Activated naive CD4-positive, alpha-beta T cell treated with Interleukin-2 at 50 U/mL for 16 hours (primary cell): ENCODE measurements at places on chromosomes 1 and 21.

DNA sequence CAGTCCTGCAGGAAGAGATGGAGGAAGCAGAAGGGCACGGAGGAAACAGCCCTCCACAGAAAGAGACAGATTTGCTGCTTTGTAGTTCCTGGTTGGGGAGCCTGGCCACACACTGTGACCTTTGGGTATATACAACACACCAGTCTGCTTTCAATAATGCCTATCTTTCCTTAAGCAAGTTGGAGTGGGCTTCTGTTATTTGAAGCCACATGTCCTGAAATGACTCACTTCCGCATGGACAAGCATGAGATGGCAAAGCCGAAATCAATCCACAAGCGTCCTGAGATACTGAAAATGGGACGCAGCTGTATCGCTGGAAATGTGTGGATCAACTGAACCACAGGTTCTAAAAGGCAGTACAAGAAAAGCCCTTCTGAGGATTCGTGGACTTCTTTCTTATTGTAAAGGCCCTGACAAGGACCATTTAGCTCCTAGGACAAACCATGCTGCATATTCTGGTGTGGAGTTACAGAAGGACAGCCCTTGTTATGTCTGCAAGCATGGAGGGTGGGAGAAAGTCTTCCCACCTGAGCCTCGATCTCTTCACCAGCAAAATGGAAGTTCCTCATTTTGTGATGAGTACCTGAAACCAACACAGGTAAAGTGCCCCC, 22.7 kb upstream of the FHAD1 start:
- DNase-seq, result no peak

DNA sequence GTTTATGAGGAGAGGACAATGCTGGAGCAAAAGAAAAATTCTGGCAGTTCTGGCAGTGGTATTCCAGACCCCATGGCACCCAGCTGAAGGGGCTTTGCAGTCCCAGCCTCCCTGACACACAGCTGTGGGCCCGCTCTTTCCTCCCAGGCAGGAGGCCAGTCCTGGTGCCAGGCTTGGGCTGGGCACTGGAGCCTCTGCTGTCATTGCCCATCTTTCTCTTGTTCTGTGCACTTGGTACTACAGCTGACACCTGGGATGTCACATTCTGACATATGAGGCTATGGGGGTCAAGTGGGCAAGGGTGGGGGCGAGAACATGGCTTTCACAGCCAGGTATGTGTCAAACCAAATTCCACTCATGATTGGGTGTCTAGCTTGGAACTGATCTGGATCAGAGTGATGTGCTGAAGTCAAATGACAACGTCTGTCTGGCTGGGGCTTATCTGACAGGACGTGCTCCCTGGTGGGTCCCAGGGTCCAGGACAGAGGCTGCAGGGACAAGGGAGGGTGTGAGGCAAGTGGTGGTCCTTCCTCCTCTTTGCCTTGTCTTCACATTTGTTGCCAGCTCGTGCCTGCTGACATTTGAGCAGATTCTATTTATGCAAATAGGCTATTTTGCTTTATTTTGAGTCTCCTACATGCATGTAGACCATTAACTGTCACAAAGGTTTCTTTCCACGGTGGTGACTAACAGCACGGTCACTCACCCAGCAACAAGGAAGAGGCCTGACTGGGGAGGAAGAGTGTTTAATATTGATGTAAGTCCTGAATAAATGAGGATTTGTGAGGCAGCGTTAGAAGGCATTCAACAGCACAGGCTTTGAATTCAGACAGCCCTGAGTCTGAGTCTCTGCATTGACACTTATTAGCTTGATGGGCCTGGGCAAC, 336.3 kb downstream of the PBX1 start:
- DNase-seq, result no peak

GRCh38 chr1:48659801-48660200, 116.9 kb downstream of the BEND5 start:
- DNase-seq, result no peak

DNA sequence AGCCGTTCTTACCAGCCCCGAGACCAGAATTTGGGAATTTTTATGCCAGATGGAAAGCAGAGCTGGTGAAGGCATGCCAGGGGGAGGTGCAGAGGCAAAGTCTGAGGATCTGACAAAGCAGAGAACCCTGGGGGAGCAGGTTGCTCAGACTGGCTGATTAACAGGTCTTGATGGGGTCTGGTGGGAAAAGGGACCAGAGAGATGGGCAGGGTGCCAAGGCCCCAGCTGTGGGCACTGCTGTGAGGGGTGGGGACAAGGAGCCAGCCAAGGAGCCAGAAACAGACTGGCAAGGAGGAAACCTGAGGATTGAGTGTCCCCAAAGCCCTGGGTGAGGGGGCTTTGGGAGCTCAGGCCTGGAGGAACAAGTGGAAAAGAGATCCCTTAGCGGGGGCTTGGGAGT, 21.4 kb downstream of the RPS6KA1 start:
- no peak for DNase-seq

GRCh38 chr1:164647211-164647610, 88.2 kb downstream of the PBX1 start:
- DNase-seq, result no peak

- DNase-seq, result peak; percentile 77
Observed at GRCh38 chr1:151993734-151994496, at the start of gene S100A10. Gene S100A10 (minus strand): TSS chr1:151993859. CDS start chr1:151986230, 7,629 bp downstream.

DNA sequence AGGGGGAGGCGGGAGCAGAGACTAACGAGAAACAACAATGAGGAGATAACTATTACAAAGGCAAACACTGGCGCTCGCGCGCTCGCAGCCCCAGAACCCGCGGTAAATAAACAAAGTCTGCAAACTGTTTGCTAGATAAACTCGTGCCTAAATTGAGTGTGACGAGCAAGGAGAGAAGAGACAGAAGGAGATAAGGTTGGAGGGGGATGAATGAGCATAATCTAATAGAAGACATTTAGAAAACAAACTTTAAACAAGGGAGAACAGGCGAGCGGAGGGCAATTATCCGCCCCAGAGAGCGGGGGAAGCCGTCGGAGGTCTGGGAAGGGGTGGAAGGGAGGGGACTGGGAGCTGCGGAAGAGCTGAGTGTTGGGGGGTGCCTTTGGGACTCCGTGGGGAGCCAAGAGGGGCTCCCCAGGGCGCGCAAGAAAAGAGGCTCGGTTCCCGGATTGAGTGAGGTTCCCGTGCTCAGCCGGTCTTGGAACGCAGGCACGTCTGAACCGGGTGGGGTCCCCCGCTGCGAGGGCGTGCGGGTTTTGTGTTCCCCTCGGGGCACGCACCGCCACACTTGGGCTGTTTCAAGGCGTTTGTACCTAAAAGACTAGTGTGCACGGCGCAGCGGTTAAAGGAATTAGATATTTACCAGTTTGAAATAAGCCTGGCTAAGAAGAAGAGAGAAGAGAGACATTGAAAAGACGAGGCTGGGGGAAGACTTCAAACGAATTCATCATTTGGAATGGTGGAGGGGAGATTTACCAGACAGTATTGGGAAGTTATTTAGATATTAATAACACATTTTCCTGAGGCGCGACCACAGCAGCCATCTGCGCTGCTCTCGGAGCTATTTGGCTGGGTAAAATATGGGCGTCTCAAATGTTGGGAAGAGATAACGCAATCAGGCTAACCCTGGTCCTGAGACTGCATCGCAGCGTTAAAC, 10.6 kb downstream of the PAX7 start:
- no peak for DNase-seq

DNA sequence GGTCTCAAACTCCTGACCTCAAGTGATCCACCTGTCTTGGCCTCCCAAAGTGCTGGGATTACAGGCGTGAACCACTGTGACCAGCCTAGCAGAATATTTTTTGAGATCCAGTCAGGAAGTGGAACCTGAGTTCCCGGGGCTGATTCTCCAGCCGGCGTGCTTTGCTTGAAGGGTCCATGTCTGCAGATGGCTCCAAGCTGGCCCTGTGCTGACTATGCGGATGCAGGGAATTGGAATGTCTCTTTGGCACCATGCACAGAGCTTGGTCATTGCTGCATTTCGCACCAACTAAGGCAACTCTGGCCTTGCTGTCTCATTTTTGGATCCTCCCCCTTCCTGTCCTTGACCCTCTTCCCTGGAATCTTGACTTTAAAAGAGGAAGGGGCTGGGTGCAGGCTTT, 28.1 kb downstream of the ARHGEF10L start:
- DNase-seq, result no peak

DNA sequence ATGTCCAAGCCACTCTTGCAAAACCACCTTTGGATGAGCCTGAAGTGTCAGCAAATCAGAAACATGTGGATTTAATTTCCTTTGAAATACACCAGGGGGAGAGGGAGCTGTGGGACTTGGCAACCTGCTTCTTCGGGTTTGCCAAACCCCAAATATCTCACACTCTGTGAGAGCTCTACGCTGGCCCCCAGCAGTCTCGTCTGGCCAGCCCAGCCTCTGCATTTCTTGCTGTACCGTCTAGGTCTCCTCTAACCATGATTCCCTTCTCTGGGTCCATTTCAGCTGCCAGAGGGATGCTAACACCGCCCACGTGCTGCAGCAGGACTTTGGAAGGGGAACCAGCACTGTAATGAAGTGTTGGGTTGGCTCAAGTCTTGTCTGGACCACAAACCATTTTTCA, 114.6 kb downstream of the MRPS6 start:
- DNase-seq, result no peak

- no peak for DNase-seq
Observed at GRCh38 chr1:119093721-119094120, 46.7 kb downstream of the WARS2 start.

DNA sequence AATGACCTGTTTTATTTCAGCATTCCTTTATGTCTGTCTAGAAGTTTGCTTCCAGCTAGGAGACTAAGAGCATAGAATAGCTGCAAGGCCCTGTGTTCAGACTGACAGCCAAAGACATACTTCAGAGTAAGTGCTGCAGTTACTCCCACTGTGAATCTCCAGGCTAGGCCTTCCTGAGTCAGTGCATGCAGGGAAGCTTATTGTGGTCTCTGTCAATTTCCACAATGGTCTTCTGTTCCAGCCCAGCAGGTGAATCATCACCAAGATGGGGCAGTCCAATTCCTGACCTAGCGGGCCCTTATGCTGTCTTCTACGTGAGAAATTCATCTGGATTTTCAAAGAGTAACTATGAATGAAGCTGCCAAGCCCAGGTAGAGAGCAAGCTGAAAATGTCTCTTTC, 146.3 kb upstream of the C8B start:
- DNase-seq, result no peak

DNA sequence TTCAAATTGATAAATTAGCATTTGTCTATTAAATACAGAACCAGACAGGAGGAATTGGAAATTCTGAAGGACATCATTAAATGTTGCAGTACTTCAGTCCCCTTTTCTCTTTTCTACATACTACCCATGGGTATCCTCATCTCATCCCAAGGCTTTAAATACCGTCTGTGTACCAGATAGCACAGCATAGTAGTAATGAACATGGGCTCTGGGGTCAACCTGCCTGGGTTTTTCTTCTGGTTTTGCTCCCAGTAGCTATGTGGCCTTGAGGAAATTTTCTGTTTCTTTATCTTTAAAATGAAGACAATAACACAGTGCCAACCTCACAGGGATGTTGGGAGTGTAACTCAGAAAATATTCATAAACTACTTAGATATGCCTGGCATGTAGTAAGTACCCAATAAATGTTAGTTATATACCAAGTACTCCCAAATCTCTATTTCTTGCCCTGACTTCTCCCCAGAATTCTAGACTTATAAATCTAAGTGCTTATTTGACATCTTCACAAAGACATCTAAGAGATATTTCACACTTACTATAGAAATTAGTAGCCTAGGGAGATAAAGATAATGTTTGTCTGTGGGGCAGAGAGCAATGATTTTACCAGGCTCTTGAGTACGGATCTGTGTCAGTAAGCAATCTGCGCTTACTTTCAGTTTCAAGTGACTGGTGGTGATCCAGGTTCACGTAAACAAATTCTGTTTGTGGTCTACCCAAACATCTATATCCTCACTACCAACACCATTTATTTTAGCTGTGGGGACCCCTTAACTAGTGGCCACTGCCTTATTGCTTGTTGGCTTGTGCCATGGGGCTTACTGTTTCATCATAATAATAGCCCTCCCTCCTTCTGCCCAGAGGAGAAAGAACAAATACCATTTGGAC, 37.3 kb downstream of the VANGL2 start:
- no peak for DNase-seq

GRCh38 chr1:55252942-55253589, 37.9 kb upstream of the USP24 start:
- no peak for DNase-seq

DNA sequence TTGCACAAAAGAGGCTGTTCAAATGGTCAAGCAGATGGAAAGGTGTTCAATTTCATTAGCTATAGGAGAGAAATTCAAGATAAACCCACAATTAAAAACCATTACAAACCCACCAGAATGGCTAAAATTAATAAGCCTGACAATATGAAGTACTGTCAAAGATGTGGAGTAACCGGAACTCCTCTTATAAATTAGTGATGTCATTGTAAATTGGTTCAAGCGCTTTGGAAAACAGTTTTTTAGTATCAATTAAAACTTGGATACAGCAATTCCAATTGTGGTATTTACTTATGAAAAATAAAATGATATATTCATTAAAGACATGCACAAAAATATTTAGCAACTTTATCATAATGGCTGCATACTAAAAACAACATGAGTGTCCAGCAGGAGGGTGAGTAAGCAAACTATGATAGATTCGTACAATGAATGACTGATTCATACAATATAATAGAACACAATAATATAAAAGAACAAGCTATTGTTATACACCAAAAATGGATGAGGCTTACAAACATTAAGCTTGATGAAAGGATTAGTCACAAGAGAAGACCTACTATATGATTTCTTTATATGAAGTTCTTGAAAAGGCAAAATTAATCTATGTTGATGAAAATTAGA, 38.4 kb upstream of the FGGY start:
- DNase-seq, result no peak

- no peak for DNase-seq
Observed at GRCh38 chr1:191912517-191912916, 245.7 kb upstream of the RGS18 start.

GRCh38 chr1:53308506-53308905, 19.4 kb downstream of the LRP8 start:
- DNase-seq, result no peak
